ENCODE measurements at places on chromosomes 4 and X.

DNA sequence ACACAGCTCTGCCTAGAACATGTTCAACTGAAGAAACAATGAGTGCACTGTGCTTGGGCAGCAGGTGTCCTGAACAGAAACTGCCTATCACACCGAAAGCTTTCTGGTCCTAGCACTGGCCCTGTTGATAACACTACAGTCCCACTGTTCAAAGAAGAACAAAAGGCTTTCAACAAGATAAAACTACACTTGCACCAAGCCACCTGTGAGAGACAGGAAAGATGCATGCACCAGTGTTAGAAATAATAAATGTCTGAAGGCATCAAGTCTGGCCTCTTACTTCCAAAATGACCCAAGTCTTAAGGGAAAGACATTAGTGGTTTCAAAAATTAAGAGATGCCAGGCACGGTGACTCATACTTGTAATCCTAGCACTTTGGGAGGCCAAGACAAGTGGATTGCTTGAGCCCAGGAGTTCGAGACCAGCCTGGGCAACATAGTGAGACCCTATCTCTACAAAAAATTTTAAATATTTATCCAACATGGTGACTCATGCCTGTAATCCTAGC lies 68.7 kb downstream of the APBB2 start:
- no peak for DNase-seq

DNA sequence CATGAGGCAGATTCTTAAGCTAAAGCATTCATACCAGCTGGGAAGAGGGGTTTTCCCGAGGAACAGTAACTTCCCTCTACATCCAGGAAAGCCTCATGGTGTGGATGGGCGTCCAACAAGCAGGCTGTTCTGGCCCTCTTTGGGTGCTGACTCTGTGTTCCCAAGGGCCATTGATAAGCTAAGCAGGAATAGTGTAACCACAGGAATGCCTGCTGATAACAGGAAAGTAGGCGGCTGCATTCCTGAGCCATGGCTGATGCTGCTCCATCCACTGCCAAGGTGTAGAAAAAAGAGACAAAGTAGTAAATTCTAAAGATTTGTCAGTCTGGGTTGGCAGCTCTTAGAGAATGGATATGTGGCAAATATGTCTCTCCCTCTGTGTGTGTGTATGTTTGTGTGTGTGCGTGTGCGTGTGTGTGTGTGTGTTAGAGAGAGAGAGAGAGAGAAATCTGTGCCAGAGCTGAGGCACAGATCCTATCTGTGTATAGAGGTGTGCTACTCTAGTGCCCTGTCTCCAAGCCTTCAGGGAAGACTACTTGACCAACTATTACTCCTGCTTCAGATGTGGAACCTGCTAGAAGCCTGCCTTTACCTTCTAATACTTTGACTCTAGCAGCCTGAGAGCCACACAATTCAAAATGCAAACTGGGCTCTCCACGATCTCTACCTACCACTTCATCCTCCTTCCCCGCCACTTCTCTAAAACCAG lies 353.1 kb upstream of the NR3C2 start:
- DNase-seq, result no peak

DNA sequence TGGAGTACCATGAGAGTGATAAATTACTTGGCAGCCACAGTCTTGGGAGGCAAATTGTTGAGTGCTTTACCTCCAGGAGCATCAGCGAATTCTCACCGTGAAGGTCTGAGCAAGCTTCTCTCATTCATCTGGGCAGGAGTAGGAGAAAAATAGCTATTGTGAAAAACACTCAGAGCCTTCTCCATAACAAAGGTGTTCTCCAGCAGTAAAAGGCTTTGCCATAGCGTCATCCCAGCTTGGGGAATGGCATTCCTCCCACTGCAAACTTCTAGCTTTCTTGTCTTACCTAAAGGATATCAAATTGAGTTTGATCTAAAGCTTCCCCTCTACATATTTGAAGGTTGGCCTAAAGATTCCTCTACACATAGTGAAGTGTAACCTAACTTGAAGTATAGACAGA lies 29.8 kb upstream of the MAGEA11 start:
- no peak for DNase-seq

DNA sequence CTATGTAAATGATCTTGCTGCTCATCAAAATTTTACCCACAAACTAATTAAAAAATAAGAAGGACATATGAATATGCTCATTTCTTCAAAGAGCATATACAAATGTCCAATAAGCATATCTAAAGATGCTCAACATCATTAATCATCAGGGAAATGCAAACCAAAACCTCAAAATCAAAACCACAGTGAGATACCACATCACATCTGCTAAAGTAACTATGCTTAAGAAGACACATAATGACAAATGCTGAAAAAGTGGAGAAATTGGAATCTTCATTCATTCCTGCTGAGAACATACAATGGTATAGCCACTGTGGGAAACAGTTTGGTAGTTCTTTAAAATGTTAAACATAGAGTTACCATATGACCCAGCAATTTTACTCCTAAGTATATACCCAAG lies 81.9 kb downstream of the AFF2 start:
- DNase-seq, result no peak

GRCh38 chr4:124060261-124060918 lies 652.1 kb downstream of the ANKRD50 start:
- no peak for DNase-seq

DNA sequence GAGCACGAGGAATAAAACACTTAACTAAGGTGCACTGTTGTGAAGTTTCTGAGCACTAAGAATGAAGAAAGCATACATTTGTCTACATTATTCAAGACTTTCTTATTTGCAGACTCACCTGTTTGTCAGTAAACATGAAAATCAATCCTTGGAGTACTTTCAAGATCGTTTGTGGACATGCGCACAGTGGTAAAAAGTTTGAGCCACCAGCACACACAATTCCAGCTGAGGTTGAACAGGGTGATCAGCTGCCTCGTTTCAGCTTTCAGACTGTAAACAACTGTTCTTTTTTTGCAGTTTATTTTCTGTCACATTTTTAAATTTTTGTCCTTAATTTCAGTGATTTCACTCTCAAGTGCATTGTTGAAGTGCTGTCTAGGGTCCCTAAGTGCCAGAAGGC lies 143.8 kb upstream of the VCX2 start:
- no peak for DNase-seq

DNA sequence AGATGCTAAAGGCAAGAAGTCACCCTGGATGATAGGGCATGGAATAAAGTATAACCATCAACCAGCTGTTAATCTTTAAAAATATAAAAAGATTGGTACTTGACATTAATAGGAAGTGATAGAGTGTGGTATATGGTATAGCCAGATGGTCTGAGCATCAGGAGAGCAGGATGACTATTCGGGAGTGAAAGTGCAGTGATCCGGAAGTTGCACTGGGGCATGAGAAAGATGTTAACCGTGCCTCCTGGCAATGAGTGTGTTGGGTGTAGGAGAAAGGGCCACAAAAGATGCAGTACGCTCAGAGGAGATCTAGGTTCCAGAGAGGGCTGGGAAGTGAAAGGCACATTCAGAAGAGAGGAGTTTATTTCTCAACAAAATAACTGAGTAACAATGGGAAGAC lies 65.0 kb downstream of the TSPAN7 start:
- no peak for DNase-seq

DNA sequence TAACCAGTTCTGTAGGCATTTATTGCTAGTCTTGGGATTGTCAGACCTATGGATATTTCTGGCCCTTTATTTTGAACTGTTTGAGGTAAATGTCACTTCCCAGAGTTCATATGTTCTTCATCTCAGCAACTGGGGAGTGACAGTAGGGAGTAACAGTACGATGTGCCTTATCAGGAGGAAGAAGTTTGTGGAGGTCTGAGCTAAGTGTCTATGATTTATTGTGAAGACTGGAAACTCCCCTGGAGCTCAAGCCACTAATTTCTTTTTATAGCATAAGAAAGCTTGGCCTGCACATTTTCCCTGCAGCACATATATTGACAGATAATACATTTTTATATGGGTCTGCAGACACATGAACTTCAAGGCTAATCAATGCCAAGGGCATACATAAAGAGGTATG lies 383.8 kb downstream of the GRXCR1 start:
- DNase-seq, result no peak

DNA sequence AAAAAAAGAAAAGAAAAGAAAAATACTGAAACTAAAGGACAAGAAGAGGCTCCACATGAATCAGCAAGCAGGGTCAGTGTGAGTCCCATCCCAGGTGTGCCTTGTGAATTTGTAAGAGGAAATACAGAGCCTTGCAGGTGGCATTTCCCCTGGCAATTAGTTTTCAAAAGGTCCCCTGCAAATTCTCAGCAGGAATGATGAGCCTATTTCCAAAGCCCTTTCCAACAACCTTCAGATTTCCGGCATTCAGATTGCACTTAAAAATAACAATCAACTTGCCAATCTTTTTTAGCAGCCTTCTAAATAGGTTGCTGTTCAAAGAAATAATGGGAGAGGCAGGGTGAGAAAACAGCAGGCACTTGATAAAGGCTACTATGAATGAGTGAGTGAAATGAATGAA lies 66.4 kb upstream of the OR13H1 start:
- DNase-seq, result no peak
